ENCODE measurements at places on chromosomes 2 and 18.

- no peak for DNase-seq
These were observed 182.3 kb downstream of the CAMKMT start for GRCh38 chr2:44543773-44544725.

GRCh38 chr2:10839813-10840212, 27.2 kb upstream of the PDIA6 start:
- no peak for DNase-seq

DNA sequence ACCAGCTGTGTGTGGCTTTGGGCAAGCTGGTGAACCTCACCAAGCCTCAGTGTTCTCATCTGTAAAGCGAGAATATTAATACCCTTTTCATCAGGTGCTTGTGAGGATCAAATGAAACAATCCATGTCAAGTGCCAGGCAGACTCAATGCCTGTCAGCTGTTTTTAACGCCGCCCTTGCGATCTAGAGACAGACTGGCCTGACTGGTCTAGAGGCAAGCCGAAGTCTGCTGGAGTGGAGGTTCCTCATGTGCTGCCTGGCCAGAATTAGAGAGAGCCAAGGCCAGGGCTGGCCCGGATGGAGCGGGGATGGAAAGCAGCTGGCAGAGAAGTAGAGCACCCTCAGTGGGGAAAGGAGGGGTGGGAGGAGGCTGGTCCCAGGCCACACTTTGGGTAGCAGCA, 74.5 kb upstream of the B3GNT7 start:
- DNase-seq: no peak

GRCh38 chr2:106061611-106062349, 132.3 kb downstream of the UXS1 start:
- DNase-seq: no peak

GRCh38 chr18:28647961-28648360, 471.0 kb upstream of the CDH2 start:
- no peak for DNase-seq

- DNase-seq: no peak
These were observed 23.4 kb upstream of the GALNT14 start for GRCh38 chr2:31161637-31162036.

GRCh38 chr2:8168876-8169424, 512.9 kb upstream of the ID2 start:
- DNase-seq: no peak

DNA sequence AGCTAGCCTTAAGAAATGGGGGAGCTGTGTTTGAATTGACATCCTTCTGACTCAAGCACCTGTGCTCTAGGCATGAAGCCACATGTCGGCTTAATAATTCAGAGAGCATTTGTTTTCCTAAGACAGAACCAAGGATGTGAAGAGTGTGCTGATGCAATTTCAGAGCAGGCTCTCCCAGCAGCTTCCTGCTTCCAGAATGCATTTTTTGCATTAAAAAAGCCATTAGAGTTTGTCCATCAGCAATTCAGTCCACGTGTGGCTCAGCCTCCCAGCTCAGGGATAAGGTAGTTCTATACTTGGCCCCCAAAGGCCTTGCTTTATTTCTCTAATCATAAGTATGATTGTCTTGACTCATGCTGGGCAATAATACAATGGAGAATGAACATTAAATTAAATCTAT, 37.7 kb downstream of the DOCK10 start:
- no peak for DNase-seq

- no peak for DNase-seq
These were observed 69.2 kb downstream of the NRXN1 start for GRCh38 chr2:50962731-50963130.
